ENCODE measurements at places on chromosomes 1 and 21. TPM values are rescaled to one million over a fixed set of nuclear protein-coding genes. Genes with fewer than 3 reads are reported as not detected.

Gene CELA2A
- not detected for total RNA-seq

Gene GPR52
- total RNA-seq = 1.6 TPM

Gene ST6GALNAC5
- total RNA-seq = not detected

Gene CD53
- 161 TPM for total RNA-seq

Gene AGT
- total RNA-seq = not detected

Gene ITGB2
- 210 TPM for total RNA-seq

Gene CELA2B
- not detected for total RNA-seq

Gene ZNF648
- not detected for total RNA-seq

Gene IRF6
- total RNA-seq = not detected

Gene CADM3
- total RNA-seq = not detected

Gene LCE1F
- total RNA-seq = not detected

Gene KRTAP13-3
- total RNA-seq = not detected

Gene FCGR3B
- not detected for total RNA-seq

Gene LMX1A
- total RNA-seq = not detected

Gene C4BPA
- not detected for total RNA-seq

Gene C8B
- total RNA-seq = not detected

Gene FCRL2
- not detected for total RNA-seq

Gene RAD54L
- total RNA-seq = 49.0 TPM
